Colonic mucosa (tissue), 4 donors: ENCODE measurements at places on chromosomes 16 and 17. TPM values are rescaled to one million over a fixed set of nuclear protein-coding genes. Genes with fewer than 3 reads are reported as not detected.

- DNase-seq: no peak
- no peak overlapping the region for H3K27ac ChIP-seq
- H3K36me3 ChIP-seq: no peaks in the 10 kb centered on the region
- H3K4me3 ChIP-seq: no peak overlapping the region
- no peaks in the 10 kb centered on the region for H3K27me3 ChIP-seq
Measured at GRCh38 chr17:5870231-5870953, 199.8 kb upstream of the WSCD1 start.

DNA sequence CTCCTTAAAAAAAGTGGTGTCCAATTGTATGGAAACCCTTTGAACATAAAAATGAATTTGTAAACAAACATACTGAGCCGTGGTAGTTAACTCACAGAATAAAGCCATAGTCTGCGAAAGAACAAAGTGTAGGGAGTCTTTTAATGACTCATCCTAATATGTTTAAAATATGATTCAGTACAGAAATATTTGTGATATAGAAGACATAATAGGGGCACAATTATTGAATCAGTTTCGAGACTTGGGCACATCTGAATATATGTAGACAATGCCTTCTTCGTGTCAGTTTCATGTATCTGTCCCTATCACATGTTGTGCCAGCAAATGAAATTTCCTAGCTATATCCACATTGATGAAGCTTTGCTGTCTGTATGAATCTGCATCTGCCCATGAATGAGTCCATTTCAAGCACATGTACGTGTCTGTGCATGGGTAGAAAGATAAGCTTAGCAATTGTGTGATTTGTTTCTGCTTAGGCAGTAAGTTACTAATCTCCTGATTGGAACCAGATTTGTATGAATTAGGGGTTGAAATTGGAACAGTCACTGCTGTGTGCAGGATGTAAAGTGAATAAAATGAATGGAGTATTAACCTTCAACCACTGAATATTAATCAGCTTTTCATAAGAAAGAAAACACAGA is 112.5 kb upstream of the SOX9 start:
- H3K4me3 ChIP-seq: no peak overlapping the region
- no peaks in the 10 kb centered on the region for H3K4me1 ChIP-seq
- DNase-seq: no peak

- DNase-seq: no peak
- no peaks in the 10 kb centered on the region for H3K36me3 ChIP-seq
- no peaks in the 10 kb centered on the region for H3K27me3 ChIP-seq
Measured at GRCh38 chr16:3256146-3256865, at the start of gene MEFV. MEFV (minus strand) TSS chr16:3256633; CDS start chr16:3256587, 46 bp downstream.

DNA sequence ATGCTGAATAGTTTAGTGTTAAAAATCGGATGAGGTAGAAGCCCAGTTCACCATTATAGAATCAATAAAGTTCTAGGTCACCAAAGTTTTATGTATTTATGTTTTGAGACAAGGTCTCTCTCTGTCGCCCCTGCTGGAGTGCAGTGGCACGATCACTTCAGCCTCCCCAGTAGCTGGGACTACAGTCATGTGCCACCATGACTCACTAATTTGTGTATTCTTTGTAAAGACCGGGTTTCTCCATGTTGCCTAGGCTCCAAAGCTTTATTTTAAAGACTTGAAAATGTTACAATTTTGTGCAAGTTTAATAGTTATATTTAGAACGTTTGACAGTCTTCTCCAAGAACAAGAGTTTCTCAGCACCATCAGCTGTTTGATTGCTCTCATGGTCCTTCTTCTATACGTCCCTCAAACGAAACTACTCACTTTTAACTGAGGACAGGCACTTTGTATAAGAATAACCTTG is 32.1 kb downstream of the NDE1 start:
- no peaks in the 10 kb centered on the region for H3K27me3 ChIP-seq
- H3K4me1 ChIP-seq: no peaks in the 10 kb centered on the region
- no peak overlapping the region for H3K27ac ChIP-seq
- H3K36me3 ChIP-seq: no peaks in the 10 kb centered on the region
- no peak for DNase-seq

DNA sequence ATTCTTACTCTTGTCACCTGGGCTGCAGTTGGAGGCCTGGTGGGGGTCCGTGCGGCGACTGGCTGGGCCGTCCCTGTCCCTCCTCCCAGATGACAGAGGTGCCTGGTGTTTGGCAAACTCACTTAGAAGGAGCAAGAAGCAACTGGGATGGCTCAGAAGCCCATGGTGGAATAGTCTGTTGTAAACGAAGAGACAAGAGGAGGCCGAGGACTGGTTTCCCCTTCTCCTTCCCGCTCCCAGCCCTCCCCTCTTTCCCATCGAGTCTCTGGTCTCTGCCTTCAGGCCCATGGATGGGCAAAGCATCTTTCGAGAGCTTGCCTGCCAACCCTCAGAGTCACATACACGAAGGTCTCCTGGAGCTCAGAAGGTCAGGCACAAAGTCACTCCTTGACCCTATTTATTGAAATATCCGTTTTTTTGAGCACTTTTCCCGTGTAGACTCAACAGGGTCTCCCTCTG is 364.4 kb downstream of the SEC14L1 start:
- no peaks in the 10 kb centered on the region for H3K27me3 ChIP-seq
- H3K27ac ChIP-seq: no peak overlapping the region
- no peak for DNase-seq
- H3K36me3 ChIP-seq: no peaks in the 10 kb centered on the region
- H3K4me3 ChIP-seq: no peak overlapping the region

DNA sequence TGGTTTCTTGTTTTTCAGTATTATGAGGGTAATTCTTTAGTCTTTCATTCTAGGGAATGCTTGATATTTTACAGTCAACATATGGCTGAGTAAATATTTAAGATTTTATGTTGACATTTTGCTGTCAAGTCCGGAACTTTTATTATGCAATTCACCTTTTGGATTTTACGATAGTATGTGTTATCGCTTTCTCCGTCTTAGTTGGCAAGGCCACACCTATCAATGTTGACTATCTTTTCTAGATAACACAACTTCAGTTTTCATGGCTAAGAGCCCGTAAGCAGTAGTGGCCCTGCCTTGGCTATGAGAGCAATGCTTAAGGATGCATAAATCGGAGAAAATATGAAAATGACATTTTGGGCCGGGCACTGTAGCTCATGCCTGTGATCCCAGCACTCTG is 39.5 kb upstream of the CDH13 start:
- H3K4me3 ChIP-seq: no peak overlapping the region
- H3K27ac ChIP-seq: no peak overlapping the region
- H3K27me3 ChIP-seq: no peaks in the 10 kb centered on the region
- no peaks in the 10 kb centered on the region for H3K4me1 ChIP-seq
- DNase-seq: peak; percentile 29

- no peak overlapping the region for H3K27ac ChIP-seq
- no peaks in the 10 kb centered on the region for H3K27me3 ChIP-seq
- no peak for DNase-seq
- no peaks in the 10 kb centered on the region for H3K4me1 ChIP-seq
Measured at GRCh38 chr16:85851034-85851785, 47.8 kb upstream of the IRF8 start.

DNA sequence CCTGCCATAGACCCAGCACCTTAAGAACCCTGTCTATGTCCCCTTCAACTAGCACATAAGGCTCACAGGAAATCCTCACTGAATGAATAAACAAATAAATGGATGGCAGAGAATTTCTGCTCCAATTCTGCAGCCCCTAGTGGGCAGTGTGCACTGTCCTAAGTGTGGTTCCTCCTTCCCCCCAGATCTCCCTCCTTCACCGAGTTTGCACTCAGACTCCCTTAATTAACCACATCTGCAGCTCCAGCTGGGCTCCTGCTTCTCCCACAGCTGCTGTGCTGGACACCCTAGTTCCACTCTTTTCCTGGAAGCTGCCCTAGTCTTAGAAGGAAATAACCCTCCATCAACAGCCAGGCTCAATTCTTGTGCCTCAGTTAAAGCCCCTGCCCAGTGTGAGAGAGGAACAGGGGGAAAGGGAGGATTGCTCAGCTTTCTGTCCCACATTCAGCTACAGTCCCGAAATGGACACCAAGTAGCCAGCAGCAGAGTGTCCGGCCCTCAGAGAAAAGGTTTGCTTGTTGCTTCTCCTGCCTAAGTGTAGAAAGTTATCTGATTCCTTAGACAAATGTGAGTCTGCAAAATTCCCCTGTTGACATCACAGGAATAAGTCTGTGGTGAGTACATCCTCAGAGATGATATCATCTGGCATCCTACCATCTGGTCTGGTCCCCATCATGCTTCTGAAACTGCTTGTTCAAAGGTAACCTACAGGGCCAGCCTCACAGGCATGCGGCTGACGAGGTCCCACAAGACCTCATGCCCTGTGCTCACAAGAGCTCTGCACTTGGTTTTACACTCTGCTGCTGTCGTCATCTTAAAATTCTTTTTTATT is 12.3 kb downstream of the LRRC3C start:
- DNase-seq: no peak
- no peaks in the 10 kb centered on the region for H3K27me3 ChIP-seq
- H3K27ac ChIP-seq: no peak overlapping the region
- no peaks in the 10 kb centered on the region for H3K4me1 ChIP-seq
- H3K36me3 ChIP-seq: no peaks in the 10 kb centered on the region
- no peak overlapping the region for H3K4me3 ChIP-seq

DNA sequence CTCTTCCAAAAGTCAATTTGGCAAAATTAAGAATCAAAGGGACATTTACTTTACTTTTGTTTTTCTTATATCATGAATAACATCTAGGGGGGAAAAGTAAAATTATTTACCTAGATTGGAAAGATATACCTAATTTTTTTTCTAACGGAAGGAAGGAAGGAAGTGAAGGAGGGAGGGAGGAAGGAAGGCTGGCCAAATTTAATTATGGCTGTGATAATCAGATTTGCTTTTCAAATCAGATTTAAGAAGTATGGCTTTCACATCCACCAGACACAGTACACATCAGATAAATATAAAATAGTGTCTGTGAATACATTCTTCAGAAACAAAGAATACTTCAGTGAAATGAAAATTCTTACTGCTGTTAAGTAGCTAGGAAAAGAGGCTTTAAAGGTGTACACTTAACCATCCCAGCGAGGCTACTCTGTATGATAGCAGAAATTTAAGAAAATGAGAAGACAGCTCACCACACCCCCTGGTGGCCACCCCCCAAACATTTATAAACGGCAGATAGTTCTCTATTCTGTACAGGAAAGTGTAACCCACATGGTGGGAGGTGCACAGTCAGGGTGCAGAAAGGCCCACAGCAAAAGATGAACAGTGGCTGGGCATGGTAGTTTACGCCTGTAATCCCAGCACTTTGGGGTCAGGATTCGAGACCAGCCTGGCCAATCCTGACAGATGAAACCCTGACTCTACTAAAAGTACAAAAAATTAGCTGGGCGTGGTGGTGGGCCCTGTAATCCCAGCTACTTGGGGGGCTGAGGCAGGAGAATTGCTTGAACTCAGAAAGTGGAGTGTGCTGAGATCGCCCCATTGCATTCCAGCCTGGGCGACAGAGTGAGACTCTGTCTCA is 150.8 kb downstream of the SSH2 start:
- H3K4me3 ChIP-seq: no peak overlapping the region
- peak; percentile 69 for DNase-seq
- no peaks in the 10 kb centered on the region for H3K4me1 ChIP-seq
- H3K36me3 ChIP-seq: no peaks in the 10 kb centered on the region
- no peak overlapping the region for H3K27ac ChIP-seq

DNA sequence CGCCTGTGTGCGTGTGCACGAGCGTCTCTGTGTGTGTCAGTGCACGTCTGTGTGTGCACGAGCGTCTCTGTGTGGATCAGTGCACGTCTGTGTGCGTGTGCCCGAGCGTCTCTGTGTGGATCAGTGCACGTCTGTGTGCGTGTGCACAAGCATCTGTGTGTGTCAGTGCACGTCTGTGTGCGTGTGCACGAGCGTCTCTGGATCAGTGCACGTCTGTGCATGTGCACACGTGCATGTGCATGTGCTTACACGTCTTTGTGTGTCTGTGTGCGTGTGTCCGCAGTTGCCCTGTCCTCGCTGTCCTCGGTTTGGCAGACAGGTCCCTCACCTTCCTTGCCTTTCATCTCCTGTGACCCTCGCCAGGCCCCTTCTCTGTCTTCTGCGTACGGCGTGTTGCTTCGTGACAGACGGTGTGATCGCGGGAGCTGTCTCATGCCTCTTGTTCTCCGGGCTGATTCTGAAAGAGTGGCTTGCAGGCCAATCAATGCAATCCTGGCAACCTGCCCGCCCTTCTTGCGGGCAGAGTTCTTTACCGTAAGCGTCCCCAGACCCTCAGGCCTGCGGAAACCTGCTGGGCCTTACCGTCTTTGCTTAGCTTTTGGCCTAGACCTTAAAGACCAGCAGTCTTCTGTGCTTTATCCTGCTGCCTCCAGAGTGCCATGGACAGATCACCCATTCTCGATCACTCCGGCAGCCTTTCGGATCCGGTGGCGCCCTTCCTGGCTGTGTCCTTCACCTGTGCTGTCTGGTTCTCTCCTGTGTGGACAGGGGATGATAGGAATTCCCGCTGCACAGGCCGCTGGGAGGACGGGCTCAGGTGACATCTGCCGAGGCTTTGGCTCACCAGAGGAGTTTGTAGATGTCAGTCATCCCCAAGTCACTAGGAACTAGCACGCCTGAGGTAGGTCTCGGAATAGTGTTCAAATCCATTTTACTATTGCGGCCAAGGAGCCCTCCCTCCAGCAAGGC is 18.5 kb downstream of the MLYCD start:
- peaks cover 16% of the 10 kb centered on the region for H3K36me3 ChIP-seq
- no peaks in the 10 kb centered on the region for H3K27me3 ChIP-seq
- H3K27ac ChIP-seq: no peak overlapping the region

GRCh38 chr17:79255456-79255855 is 180.8 kb downstream of the ENGASE start:
- no peaks in the 10 kb centered on the region for H3K36me3 ChIP-seq
- H3K27me3 ChIP-seq: no peaks in the 10 kb centered on the region
- H3K4me3 ChIP-seq: no peak overlapping the region
- no peak for DNase-seq
- no peaks in the 10 kb centered on the region for H3K4me1 ChIP-seq

DNA sequence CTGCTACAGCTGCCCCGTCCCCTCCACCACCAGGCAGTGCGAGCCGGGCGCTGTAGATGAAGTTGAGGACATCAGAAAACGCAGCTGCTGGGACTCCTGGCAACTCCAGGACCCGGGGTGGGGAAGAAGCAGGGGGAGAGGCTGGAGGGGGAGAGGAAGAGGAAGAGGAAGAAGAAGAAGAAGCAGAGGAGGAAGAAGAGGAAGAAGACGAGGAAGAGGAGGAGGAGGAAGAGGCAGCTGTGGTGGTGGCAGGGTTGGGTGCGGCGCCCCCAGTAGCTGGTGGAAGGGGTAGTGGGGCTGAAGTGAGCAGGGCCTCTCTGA is 13.2 kb downstream of the ZBTB4 start:
- no peak overlapping the region for H3K27ac ChIP-seq
- DNase-seq: no peak
- no peak overlapping the region for H3K4me3 ChIP-seq
- no peaks in the 10 kb centered on the region for H3K27me3 ChIP-seq

Gene ZNF689
- total RNA-seq: 7.0 TPM
